Psoas muscle (tissue), 8 donors: ENCODE measurements at places on chromosomes 16 and 17. TPM values are rescaled to one million over a fixed set of nuclear protein-coding genes. Genes with fewer than 3 reads are reported as not detected.

EFNB3 gene
- 0.09 TPM for polyA plus RNA-seq

LRRC75A gene
- 0.69 TPM for polyA plus RNA-seq

ABCC1 gene
- 20.5 TPM for polyA plus RNA-seq

TLCD3B gene
- 0.13 TPM for polyA plus RNA-seq

SHISA6 gene
- 0.28 TPM for polyA plus RNA-seq

HOXB3 gene
- polyA plus RNA-seq, result 0.96 TPM

THRA gene
- 60.0 TPM for polyA plus RNA-seq

NECAB2 gene
- polyA plus RNA-seq, result 0.09 TPM

TBC1D3E gene
- not detected for polyA plus RNA-seq

PIK3R5 gene
- 0.47 TPM for polyA plus RNA-seq

PRAC1 gene
- not detected for polyA plus RNA-seq

NHLRC4 gene
- polyA plus RNA-seq, result 0.06 TPM

CBX1 gene
- 69.6 TPM for polyA plus RNA-seq

CDH5 gene
- polyA plus RNA-seq, result 17.7 TPM

ADORA2B gene
- polyA plus RNA-seq, result 0.13 TPM

RNU2-1 gene
- polyA plus RNA-seq, result not detected

CDYL2 gene
- 0.23 TPM for polyA plus RNA-seq

ESRP2 gene
- 0.08 TPM for polyA plus RNA-seq

HOXB4 gene
- 0.55 TPM for polyA plus RNA-seq

C16orf96 gene
- 0.05 TPM for polyA plus RNA-seq

KCNJ12 gene
- 42.7 TPM for polyA plus RNA-seq

TOB1 gene
- 40.9 TPM for polyA plus RNA-seq

CSH1 gene
- polyA plus RNA-seq, result not detected

KLHL10 gene
- not detected for polyA plus RNA-seq

KRTAP17-1 gene
- polyA plus RNA-seq, result not detected

CA5A gene
- polyA plus RNA-seq, result not detected

BRIP1 gene
- 0.35 TPM for polyA plus RNA-seq

CLEC19A gene
- polyA plus RNA-seq, result not detected

KIF2B gene
- not detected for polyA plus RNA-seq

UMOD gene
- polyA plus RNA-seq, result not detected

TEX14 gene
- 0.06 TPM for polyA plus RNA-seq

DNAAF8 gene
- polyA plus RNA-seq, result 2.1 TPM

MEIOC gene
- 0.04 TPM for polyA plus RNA-seq

FZD2 gene
- polyA plus RNA-seq, result 0.30 TPM

DCTN5 gene
- polyA plus RNA-seq, result 47.4 TPM

MKS1 gene
- 4.2 TPM for polyA plus RNA-seq

MFAP4 gene
- 5.8 TPM for polyA plus RNA-seq

RND2 gene
- polyA plus RNA-seq, result 0.09 TPM
